ENCODE measurements at places on chromosomes 11 and 22.

GRCh38 chr11:74196781-74197486 lies 25.8 kb downstream of the PPME1 start:
- DNase-seq = no peak

- no peak for DNase-seq
These were observed 388.4 kb upstream of the DDI1 start for GRCh38 chr11:103648054-103648453.

GRCh38 chr22:26708256-26709009 lies 51.0 kb downstream of the MIAT start:
- no peak for DNase-seq

DNA sequence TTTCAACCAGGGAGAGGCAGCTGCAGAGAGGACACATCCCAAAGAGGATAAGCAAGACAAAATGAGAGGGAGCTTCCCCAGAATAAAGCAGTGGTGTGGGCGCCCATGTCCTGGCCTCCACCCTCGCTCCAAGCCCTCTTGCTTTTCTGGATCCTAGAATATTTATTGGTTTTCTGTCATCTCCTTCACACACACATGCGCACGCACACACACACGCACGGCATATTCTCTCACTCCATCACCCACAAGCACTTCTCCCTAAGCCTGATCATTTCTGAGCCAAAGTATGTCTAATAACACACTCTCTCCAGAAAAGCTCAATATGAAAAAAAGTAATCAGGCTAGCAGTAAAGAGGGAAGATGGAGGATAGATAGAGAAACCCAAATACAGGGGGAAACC lies 7.6 kb downstream of the IGSF9B start:
- no peak for DNase-seq

- no peak for DNase-seq
These were observed 1042.8 kb downstream of the BRD1 start for GRCh38 chr22:48784701-48785503.

GRCh38 chr11:109037856-109038780 lies 373.2 kb downstream of the DDX10 start:
- DNase-seq = peak; percentile 94

DNA sequence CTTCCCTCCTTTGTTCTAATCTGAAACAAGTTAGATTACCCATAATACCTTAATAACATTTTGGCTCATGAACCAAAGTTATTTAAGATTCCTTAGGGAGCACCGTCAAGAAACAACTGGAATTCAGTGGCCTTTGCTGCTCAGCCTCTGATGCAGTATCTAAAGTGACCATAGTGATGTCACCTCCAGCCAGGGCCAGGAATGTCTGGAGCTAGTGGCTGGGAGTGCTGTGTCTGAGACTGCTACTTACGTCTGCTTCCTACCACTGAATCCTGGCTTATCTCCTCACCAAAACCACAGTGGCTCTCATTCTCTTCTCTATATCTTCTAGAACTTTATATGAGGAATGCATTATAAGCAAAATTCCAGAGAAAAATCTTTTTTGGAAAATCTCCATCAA lies 658.0 kb downstream of the DLG2 start:
- peak; percentile 84 for DNase-seq

- peak; percentile 57 for DNase-seq
These were observed 5.9 kb upstream of the CNTF start for GRCh38 chr11:58616594-58616993.

GRCh38 chr11:133019545-133020371 lies 512.5 kb downstream of the OPCML start:
- DNase-seq = no peak

- DNase-seq = no peak
These were observed 60.2 kb downstream of the FLRT1 start for GRCh38 chr11:64095949-64096348.

DNA sequence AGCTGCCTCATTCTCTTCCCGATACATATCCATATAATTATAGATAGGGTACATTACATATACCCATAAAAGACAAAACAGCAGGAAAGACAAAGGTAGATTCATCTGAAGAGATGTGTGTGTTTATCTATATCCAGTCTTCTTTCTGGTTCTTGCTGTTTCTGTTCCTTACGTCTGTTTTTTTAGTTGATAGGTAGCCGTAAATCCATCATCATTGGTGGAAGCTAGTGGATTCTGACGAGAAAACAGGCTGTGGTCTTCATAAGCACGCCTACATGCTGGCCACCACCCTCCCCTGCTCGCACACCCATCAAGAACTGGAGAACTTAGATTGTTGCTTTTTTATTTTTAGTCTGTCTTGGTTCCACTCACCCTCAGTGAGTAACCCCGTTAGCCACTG lies 51.6 kb downstream of the ARFGAP2 start:
- no peak for DNase-seq

GRCh38 chr11:63769042-63769713 lies 603 bp upstream of the ZFTA start:
- DNase-seq = peak; percentile 55

- peak; percentile 23 for DNase-seq
These were observed 2.1 kb upstream of the APOA5 start for GRCh38 chr11:116793772-116794097.

DNA sequence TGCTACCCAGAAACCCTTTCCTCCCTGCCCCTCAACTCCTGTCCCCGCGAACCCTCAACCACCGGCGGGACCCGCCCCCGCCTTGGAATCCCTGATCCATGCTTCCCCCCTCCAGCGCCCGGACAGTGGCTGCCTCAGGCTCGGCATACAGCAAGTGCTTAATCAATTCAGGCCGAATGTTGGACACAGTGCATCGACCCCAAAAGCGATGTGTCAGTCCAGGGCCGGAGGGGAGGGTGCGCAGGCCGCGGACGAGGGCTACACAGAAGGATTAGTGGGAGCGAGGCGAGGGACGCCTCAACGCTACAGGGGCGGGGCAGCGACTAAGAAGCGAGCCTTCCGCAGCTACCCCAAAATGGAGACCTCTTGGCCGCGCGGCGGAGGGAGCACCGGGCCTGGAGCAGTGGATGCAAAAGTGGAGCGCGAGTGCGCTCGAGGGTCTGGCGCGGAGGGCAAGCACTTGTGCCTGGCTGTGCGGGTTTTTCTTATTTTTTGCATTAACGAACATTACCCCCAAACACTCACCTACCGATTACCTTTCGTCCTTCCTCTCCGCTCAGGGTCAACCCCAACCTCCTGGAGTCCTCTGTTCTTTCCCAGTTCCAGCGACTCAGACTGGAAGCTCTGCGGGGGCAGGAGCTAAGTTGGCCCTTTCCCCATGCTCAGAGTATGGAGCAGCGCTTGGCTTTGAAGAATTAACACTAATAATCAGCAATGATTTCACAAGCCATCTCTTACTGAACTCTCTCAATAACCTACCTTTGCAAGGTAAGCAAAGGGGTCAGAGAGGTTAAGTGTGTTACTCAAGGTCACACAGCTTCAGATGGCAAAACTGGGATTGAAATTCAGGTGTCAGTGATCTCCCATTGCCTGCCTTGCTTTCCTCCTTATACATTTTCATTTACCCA lies 30.0 kb upstream of the WNT11 start:
- peak; percentile 57 for DNase-seq

GRCh38 chr11:62853279-62853965 lies 14.0 kb upstream of the WDR74 start:
- DNase-seq = no peak

DNA sequence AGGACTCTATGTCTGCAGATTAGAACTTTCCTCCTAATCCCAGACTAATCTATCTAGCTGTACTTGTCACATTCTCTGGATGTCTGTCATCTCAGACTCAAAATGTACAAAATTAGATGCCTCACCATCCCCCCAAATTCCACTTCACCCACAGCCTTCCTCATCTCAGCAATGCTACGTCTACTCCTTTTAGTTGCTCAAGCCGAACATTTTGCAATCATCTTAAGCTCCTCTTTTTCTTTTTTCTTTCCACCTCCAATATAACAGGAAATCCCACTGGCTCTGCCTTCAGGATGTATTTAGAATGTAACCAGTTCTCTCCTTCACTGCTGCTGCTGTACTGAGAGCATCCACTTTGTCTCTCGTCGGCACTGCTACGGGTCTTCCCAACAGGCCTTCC lies 1091.8 kb downstream of the TBC1D22A start:
- peak; percentile 60 for DNase-seq

DNA sequence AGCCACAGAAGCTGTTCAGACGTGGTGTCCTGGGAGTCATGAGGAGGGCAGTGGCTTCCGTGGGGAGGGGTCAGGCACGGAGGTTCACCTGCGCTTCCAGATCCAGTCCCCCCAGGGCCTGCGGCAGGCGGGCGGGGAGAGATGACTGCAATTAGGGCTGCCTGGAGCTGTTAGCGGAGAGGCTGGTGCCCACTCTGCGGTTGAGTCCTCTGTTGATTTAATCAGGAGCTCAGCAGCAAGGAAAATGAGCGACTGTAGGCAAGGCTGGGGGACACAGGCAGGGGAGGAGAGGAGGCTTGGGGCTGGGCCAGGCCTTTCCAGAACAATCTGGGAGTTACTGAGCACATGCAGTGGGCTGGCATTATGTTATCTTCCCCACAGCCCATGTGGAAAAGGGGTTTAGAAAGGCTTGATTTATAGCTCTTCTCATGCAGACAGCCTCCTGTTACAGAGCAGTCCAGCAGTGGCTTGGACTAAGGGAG lies 13.1 kb downstream of the PLCB3 start:
- no peak for DNase-seq

DNA sequence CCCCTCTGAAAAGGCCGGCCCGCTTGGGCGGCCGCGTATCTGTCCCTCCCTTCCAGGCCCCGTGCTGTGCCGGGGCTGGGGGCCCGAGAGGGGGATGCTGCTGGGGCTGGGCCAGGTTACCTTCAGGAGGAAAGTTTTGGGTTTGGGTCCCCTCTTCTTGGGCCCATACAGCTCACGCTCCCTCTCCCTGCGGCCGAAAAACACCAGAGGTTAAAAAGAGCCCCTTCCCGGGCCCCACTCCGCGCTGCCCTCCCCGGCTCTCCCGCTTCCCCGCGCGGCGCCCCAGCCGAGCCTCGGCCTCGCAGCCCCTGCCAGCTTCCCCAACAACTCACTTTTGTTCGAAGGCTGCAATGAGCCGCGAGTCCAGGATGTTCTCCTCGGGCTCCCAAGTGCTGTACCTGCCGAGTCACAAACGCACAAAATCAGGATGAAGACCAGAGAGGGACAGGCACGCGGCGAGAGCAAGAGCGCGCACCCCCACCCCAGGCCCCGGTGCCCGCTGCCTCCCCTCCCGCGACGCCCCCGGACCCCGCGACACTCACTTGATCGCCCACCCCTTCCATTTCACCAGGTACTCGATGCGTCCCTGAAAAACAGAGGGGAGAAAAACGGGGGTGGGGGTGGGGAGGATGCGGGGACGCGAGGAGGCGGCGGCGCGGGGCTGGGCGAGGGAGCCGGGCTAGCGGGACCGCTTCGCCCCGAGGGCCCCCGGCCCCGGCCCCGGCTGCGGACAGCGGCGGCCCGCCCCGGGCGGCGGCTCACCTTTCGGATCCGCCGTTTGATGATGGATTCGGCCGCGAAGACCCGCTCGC lies 450 bp downstream of the CBX6 start:
- DNase-seq = no peak

DNA sequence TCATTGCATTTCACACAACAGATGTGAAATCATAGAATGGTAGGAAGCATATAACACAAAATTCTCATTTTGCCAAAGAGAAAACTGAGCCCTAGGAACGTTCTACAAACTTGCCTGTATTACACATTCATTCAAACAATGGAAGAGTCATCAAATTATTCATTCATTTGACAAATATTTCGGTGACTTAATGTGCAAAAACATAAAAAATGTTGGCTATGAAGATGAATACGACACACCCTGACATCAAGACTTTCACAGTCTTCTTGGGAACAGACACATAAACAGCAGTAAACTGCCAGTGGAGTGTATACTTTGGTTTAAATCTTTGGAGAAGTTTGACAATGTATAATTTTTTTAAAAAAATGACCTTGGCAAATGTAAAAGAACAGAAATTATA lies 20.4 kb upstream of the C11orf87 start:
- DNase-seq = peak; percentile 44

GRCh38 chr11:34382532-34383276 lies 24.9 kb upstream of the ABTB2 start:
- no peak for DNase-seq

- peak; percentile 55 for DNase-seq
These were observed 20.8 kb upstream of the IL18BP start for GRCh38 chr11:71977743-71978418.

DNA sequence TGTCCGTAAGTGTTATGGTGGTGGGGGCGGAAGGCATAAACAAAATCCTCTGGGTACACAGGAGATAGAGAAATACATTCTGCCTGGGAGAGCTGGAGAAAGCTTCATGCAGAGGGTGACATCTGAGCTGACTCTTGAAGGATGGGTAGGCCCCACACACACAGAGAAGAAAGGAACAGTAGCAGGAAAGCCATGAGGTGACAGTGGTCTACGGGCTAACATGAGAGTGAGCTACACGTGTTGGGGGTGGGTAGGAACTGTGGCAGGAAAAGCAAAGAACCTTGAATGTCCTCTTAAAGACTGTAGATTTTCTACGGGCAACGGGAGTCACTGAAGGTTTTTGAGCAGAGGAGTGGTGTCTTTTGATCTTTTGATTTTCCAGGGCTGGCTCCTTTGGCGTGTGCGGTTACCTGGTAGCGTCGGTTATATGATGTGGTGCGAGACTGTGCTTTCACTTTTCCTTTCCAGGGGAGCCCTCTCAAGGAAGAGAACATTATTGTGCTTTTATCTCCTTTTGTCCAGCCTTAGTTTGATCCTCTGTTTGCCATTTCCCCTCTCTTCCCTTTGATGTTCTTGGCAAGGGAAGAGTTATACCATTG lies 39.7 kb downstream of the ADAMTS8 start:
- DNase-seq = no peak

DNA sequence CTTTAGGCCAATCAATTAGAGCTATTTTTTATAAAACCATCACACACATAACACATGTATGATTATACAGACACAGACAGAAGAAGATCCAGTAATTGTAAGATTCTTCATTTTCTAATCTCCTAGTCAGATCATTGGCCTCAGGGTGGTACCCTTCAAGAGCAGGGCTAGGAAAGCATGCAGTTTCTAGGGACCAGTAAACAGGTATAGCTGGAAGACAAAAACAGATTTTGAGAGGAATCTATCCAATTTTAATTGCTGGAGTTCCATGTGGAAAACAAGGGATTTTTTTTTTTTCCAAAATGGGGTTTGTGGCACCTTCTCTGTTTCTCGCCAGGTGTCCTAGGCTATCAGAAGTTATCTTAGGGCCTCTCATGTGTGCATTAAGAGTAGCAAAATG lies 29.6 kb downstream of the METTL15 start:
- no peak for DNase-seq

- DNase-seq = no peak
These were observed 66.1 kb downstream of the HSD17B12 start for GRCh38 chr11:43746670-43747069.

GRCh38 chr22:38870791-38871359 lies 1.1 kb downstream of the CBX6 start:
- DNase-seq = no peak

- DNase-seq = no peak
These were observed 105.6 kb upstream of the TBCEL start for GRCh38 chr11:120918257-120918656.

- DNase-seq = no peak
These were observed 790.2 kb downstream of the TBC1D22A start for GRCh38 chr22:47552541-47553205.

DNA sequence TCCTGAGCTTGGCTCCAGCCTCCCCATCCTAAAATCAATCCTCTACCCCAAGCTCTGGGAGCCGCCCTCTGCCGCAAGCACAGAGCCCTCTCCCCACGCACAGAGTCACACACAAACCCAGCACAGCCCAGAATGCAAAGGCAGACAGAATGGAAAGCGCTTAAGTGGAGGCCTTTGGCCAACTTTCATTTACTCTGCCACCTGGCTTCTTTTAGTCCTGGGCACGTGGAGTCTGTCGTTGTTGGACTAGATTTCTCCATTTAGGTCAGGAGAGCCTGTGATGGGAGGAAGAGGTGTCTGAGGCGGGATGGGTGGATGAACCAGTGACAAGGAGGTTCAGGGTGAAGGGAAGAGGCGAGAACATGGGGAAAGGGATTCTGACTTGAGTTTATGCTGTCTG lies 191.7 kb downstream of the DSCAML1 start:
- no peak for DNase-seq

Data from fibroblast of skin of scalp (primary cell).